ENCODE measurements at places on chromosomes 7 and 10.

DNA sequence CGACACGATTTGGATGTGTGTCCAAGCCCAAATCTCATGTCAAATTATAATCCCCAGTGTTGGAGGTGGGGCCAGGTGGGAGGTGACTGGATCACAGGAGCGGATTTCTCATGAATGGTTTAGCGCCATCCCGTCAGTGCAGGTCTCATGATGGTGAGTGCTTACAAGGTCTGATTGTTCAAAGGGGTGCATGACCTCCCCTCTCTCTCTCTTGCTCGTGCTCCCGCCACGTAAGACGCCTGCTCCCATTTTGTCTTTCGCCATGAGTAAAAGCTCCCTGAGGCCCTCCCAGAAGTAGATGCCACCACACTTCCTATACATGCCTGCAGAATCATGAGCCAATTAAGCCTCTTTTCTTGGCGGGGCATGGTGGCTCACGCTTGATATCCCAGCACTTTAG lies 71.5 kb upstream of the NANOS1 start:
- DNase-seq: no peak

DNA sequence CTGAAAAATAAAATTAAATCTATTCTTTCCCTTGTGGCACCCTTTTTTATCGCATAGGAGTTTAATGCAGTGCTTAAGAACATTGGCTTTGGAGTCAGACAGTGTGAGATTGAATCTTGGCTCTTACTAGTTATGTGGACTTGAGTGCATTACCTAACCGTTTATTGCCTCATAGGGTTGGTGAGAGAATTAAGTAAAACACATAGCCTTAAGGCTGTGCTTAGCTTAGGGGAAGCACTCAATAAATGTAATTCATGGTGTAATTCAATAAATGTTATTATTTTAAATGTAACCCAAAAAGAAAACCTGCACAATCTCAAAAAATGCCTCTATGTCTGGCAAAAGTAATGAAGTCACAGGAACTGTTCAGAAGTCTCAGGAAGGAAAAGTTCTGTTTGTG lies 2.7 kb downstream of the STK17A start:
- no peak for DNase-seq

GRCh38 chr7:8228766-8229674 lies 32.9 kb downstream of the ICA1 start:
- no peak for DNase-seq

GRCh38 chr10:71008150-71008549 lies 119.8 kb upstream of the PCBD1 start:
- DNase-seq: no peak

GRCh38 chr10:75030371-75030770 lies 81.1 kb upstream of the SAMD8 start:
- DNase-seq: no peak

- DNase-seq: no peak
Observed at GRCh38 chr7:151917791-151918509, 38.3 kb upstream of the GALNTL5 start.

- no peak for DNase-seq
Observed at GRCh38 chr7:116357781-116358670, 141.5 kb upstream of the CAV2 start.

GRCh38 chr7:6482743-6483119 lies 35.0 kb upstream of the DAGLB start:
- DNase-seq: no peak

DNA sequence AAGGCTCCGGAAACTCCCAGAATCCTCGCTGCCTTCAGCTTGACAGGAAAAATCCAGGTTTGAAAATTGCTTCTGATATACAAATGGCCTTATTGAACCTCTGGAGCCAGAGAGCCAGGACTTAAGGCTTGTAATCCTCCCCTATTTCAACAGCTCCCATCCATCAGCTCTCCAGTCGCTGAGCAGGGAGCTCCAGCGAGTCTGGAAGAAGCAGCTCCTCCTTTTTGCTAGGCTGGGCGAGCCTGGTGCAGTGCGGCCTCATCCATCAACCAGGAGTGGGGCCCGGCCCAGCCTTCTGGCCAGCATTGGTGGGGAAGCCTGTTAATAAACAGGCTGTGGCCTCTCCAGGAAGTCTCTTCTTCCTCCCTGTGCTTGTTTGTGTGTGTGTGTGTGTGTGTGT lies 424.4 kb downstream of the TCERG1L start:
- no peak for DNase-seq

- no peak for DNase-seq
Observed at GRCh38 chr7:5635006-5635405, 146.5 kb downstream of the RNF216 start.

GRCh38 chr7:27156916-27157701 lies 634 bp upstream of the HOXA7 start:
- no peak for DNase-seq

DNA sequence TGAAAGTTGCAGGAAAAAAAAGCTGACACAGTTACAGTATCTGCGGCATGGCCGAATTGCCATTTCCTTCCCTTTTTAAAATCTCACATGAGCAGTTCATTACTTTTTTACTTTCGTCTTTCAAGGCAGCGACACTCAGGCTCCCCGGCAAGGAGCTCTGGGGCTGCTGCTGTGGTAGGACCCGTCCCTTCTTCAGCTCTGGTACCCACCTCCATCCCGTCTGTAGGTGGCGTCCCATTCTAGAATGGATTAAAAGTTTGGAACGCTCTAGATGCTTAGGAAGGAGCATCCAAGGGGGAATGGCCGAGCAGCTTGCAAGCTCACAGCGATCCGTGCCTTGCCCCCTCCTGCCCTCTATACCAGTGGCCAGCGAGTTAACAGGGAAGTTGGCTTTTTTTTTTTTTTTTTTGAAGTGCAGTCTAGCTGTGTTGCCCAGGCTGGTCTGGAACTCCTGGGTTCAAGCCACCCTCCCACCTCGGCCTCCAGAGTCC lies 22.8 kb upstream of the TTYH3 start:
- DNase-seq: no peak

- DNase-seq: no peak
Observed at GRCh38 chr10:11104772-11105675, 87.4 kb downstream of the CELF2 start.

- no peak for DNase-seq
Observed at GRCh38 chr10:30241422-30242110, 107.5 kb downstream of the MTPAP start.

GRCh38 chr7:157667261-157667660 lies 330.5 kb downstream of the DNAJB6 start:
- no peak for DNase-seq

DNA sequence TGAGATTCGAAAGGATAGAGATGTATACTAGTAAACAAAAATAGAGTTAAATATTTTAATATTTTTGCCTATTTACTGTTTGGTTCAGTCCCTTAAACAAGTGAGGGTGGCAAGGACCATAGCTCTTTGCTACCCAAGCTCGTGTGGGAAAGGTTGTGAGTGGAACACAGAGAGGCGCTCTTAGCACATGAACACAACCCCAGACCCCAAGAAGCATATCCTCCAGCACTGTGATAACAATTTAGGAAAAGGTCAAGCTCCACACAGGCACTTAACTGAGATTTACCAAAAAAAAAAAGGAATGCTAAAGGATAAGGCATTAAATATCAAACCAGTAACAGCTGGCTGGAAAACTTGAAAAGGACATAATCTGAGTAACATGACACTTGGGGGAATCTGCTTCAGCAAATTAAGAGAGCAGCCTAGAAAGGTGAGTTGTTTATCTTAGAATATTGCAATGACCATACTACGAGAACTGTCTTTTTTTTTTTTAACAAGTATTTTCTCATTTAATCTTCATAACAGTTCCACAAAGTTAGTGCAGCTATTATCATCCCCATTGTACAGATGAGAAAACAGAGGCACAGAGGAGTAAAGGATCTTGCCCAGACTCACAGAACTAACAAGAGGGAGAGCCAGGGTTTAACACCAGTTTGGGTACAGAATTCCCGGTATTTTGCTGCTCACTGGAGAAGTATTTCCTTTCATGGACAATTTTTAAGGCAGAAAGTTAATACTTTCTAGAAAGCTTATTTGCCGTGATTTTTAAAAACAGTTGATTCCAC lies 303.5 kb upstream of the AOAH start:
- DNase-seq: no peak

All from fibroblast of skin of left biceps (primary cell).